Hematopoietic multipotent progenitor cell (in vitro differentiated cells): ENCODE measurements at places on chromosomes 11 and 22.

GRCh38 chr11:4991060-4991459, 3.6 kb upstream of the OR51L1 start:
- no peak for DNase-seq

- DNase-seq: no peak
These were observed 560.8 kb downstream of the ETS1 start for GRCh38 chr11:128026596-128026995.

GRCh38 chr11:6332066-6332465, 11.8 kb upstream of the CAVIN3 start:
- no peak for DNase-seq

GRCh38 chr11:66281001-66281400, 3.0 kb downstream of the CNIH2 start:
- DNase-seq: no peak

DNA sequence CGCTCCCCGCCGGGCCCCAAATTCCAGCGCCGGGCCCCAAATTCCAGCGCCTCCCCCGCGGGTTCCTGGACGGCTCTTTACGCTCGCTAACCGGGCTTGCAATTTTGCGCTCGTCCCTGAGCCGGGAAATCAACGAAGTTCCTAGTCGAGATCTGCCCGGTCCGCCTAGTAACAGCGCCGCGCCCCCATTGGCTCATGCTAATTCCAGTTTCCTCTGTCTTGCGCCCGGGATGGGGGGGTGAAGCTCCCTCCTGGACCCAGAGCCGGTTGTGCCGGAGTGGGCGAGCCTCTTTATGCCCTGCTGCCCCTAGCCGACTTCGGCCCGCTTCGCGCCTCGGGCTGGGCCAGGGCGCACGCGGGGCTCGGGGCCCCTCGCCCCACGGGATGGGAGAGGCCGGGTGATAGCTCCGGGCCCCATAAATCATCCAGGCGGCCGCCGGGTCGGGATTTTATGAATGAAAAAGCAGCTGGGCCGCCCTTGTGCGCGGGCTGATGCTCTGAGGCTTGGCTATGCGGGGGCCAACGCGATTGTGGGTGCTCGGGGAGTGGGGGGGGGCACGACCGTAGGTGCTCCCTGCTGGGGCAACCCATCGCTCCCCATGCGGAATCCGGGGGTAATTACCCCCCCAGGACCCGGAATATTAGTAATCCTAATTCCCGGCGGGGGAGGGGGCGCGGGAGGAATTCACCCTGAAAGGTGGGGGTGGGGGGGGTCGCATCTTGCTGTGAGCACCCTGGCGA, 1.8 kb upstream of the CCND1 start:
- peak; percentile 76 for DNase-seq
